ENCODE measurements at places on chromosomes 12 and 14.

- no peak for DNase-seq
Observed at GRCh38 chr12:109178532-109178931, 62.1 kb downstream of the ACACB start.

- DNase-seq, result no peak
Observed at GRCh38 chr14:79136071-79137044, 966.2 kb downstream of the NRXN3 start.

DNA sequence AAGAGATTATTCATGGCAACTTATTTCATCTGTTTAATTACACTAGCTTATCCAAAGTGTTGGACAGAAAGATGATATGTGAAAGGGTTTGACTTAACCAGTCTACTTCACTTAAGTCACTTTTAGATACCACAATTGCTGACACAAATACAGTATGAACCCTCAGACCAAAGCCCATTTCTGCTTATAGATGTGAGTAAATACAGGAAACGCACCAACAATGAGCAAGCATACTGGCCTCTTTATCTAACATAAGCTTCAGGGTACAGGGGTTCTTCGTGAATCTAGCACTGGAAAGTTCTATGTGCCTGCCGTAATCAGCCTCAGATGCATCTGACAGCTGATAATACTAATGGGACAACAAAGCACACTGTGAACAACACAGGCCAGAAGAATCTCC is 209.6 kb downstream of the MED13L start:
- no peak for DNase-seq

DNA sequence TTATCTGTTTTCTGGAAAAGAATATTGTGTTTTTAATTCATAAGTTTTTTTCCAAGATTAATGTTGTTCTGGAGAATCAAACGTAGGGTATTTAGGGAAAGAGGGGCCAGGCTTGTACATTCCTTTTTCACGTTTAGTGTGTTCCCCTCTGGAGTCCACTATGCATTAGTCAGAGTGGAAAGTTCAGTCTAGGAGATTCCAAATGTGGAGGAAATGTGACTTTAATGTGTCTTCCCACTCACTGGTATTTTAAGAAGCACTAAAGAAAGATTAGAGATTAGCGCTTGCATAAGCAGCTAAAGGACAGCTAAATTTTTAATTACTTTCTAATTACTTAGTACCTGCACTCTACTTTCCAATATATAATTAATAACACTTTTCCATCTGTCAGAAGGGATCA is 4.4 kb upstream of the PDE6H start:
- DNase-seq, result no peak

- no peak for DNase-seq
Observed at GRCh38 chr12:118058881-118059280, 2.1 kb downstream of the WSB2 start.

GRCh38 chr12:96710127-96710745 is 196.8 kb upstream of the NEDD1 start:
- no peak for DNase-seq

DNA sequence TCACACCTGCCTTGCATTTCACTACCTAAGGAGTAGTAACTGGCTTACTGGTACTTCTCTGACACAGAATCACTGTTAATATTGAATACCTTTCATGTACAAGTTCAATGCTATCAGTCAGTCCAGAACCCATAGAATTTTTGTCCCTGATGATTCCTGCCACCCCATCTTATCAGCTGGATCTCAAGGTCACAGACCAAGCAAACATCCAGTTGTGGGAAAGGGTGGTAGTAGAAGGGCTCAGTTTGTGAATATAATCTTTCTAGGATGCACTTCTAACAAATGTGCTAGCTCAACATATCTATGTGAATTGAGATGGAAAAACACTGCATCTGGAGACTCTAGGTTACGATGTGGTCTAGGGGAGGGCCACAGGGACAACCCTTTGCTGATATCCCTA is 14.1 kb downstream of the PPP1CC start:
- DNase-seq, result no peak

DNA sequence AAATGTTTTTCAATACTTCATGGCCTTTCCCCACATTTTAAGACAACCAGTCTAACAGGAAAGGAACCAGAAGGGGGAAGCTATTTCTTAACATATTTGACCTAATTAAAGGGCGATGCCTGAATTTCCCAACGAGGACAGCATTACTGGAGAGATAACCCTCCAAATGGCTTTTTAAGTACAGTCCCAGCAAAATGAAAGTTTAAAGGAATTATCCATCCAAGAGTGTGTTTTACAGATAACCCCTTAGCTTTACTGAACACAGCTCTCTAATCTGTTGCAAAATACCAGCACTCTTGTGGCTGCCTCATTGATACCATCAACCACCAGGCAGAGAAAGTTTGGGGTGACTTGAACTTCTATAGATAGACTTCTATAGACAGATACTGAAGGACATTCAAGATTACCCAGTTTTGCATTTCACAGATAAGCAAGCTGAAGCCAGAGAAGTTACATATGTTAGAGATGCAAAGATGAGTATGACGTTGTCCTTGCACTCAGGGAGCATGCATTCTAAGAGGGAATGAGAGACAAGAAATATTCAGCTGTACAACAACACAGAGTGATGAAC is 41.3 kb upstream of the DUSP6 start:
- no peak for DNase-seq

- DNase-seq, result peak; percentile 70
Observed at GRCh38 chr12:95218150-95219133, 835 bp downstream of the VEZT start.

- no peak for DNase-seq
Observed at GRCh38 chr12:103687253-103687652, 100.2 kb downstream of the STAB2 start.

DNA sequence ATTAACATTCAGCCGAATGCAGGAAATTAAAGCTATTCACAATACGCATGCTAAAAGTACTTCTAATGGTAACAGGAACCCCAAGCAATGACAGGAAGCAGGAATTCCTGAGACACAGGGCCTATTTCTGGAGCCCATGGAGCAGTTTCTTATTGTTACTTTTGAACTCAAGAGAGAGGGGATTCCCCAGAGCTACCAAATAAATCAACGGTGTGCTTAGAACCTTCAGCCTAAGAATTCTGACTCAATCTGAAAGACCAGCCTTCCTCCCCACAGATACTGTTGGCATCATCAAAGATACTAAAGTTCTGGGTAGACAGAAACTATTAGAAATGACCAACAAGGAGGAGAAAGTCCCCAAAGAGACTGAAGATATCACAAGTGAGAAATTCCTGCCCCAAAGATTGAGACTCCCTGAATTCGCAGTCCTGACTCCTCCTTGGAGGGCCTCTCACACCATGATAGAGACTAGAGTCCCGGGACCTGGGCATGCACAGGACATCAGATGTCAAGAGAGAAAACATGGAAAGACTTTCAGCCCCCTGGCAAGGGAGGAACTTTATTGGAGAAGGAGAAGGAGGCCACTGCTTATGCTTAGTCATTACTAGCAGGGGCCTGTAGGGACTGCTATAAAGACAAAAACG is 32.7 kb downstream of the RTRAF start:
- DNase-seq, result no peak

DNA sequence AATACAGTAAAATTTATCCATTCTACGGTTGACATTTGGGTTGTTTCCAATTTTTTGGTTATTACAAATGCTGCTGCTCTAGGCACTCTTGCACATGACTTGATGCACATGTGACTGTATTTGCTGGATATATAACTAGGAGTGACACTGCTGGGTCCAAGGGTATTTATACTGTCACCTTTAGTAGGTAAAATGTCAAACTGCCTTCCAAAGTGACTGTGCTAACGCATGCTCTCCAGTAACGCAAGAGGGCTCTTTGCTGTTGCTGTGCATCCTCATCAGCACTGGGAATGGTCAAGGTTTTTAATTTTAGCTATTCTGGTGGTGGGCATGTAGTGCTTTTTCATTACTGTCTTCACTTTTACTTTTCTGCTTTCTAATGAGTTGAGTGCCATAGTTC is 62.3 kb downstream of the ACADS start:
- no peak for DNase-seq

DNA sequence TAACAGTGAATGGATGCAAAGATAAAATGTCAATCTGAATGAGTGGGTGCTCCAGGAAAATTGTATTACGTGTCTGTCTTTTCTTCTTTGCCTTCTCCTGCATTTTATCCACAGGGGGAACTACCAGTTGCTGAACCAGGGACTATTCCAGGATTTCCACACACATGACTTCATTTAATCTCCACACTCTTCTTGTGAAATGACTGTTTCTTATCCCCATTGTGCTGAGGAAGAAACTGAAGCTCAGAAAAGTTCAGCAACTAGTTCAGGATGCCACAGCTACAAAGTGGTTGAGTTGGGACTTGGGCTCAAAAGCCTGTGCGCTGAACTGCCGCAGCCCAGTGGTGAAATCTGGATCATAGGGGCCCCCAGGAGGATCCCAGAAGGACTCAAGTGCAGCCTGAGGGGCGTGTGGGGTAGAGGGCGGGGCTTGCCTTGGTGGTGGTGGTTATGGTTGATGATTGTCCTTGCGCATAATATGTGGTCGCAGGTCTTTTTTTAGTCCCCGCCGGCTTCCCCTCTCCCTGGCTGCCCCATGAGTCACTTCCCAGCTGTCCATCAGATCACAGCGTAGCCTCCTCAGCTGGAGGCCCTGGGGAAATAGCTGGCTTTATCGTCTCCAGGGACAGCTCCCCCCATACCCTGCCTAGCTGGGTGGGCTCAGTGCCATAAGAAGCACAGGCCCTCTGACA is 235.2 kb upstream of the CRY1 start:
- DNase-seq, result no peak

Measured in NCI-H446 (cell line).